ENCODE measurements at places on chromosomes 5 and 9.

DNA sequence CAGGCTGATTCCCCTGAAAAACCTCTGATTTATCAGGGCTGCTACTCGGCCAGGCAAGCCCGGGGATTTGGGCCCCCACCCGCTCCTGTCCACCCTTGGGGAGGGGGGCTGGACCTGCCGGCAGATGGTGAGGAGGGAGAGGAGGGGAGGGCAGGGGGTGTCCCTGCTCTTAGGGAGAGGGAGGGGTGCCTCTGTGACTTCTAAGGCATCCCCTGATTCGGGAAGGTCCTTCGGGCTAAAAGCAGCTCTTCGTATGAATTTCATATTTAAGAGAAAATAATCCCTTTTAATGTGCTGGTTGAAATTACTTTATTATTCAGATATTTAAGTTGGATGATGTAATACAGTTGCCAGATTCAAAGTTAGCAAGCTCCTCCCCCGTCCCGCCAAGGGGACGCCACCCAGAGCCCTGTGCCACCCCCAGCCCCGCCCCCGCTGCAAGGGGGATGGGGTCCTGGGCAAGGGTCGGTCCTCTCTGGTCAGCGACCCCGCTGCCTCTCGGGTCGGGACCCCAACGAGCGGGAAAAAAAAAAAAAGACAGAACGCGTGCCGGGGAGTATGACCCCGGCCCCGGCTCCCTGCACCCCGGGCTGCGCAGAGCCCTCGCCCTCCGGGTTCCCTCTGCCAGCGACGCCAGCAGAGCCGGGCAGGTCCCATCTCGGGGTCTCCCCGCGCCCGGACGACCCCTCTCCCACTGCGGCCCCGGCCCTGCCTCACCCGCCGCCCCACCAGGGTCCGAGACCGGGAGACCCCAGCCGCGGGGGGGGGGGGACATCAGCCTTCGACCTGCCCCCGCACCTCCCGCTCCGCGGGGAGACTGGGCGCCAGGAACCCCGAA lies 12.4 kb downstream of the LHX3 start:
- no peak for DNase-seq

GRCh38 chr9:89803403-89803802 lies 198.6 kb downstream of the GADD45G start:
- no peak for DNase-seq

GRCh38 chr9:98652741-98653140 lies 56.0 kb downstream of the GABBR2 start:
- DNase-seq: no peak

DNA sequence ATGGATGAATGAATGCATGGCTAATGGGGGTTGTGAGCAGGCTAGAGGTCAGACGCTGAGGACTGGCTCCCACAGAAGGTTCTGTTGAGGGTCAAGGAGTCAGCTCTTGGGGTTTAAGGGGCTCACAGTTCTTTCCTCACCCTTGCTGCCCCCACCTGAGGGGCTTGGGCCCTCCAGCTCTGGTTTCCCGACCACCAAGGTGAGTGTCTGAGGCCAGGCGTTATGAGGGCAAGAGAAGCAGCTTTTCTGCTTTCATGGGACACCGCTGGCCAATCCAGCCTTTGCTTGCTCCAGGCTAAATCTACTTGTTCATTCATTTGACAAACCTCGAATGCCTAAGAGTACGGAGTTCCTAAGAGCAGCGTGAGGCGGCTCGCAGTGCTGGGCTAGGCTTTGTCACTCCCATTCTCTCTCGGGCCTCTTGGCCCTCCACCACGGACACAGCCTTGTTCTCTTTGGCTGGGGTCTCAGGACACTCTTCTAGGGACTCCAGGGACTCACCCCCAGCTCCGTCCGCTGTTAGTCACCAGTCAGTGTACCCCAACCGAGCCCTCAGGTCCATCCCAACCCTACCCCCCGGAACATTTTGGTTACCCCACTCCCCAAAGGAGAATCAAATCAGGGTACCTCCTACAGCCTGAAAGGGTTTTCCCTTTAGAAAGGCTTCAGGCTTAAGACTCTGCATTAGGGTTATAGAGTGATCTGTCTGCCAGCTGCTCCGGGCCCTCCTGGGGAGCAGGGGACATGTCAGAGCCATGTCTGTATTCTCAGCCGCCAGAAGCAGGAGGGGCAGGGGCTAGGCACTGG lies 210.1 kb upstream of the MVB12B start:
- no peak for DNase-seq

- no peak for DNase-seq
These were observed 58.0 kb downstream of the ANKRD33B start for GRCh38 chr5:10621832-10622231.
